ENCODE measurements at places on chromosomes 11 and 22.

DNA sequence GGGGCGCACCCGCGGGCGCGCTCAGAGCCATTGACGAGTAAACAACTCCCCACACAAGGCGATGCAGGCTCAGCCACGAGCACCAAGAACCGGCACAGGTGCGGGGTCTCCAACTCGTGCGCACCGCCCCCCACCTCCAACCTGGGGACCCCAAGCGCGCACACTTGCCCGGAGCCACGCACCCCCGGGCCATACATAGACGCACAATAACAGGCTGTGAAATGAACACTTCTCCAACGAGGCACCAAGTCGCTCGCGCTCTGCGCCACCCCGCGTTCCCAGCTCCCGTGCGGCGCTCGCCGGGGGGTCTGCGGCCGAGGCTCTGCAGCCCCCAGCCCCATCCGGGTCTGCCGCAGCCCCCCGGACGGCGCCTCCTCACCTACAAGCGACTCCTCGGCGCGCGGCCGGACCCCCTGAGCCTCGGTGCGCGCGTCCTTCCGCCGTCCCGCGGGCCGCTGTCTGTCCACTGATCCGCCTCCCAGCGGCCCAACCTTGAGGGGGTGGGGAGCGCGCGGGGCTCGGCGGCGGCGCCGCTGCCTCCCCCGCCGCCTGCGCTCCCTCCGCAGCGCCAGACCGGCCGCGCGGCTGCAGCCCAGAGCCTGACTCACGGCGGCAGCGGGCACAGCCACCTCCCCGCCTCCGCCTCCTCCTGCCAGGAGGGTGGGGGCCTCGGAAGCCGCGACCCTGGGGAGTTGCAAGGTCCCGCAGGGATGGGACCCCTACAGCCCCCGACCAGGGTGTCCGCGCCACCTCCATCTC lies 1.6 kb downstream of the IFITM10 start:
- H3K27me3 ChIP-seq = no peaks in the 10 kb centered on the region
- peak; percentile 78 for DNase-seq
- H3K4me3 ChIP-seq = peak overlapping the region; percentile 85
- H3K4me1 ChIP-seq = peaks cover 60% of the 10 kb centered on the region
- H3K36me3 ChIP-seq = peaks cover 13% of the 10 kb centered on the region

GRCh38 chr11:127919206-127920000 lies 668.0 kb downstream of the ETS1 start:
- no peak for DNase-seq
- no peaks in the 10 kb centered on the region for H3K4me1 ChIP-seq
- no peak overlapping the region for H3K27ac ChIP-seq
- no peaks in the 10 kb centered on the region for H3K36me3 ChIP-seq

DNA sequence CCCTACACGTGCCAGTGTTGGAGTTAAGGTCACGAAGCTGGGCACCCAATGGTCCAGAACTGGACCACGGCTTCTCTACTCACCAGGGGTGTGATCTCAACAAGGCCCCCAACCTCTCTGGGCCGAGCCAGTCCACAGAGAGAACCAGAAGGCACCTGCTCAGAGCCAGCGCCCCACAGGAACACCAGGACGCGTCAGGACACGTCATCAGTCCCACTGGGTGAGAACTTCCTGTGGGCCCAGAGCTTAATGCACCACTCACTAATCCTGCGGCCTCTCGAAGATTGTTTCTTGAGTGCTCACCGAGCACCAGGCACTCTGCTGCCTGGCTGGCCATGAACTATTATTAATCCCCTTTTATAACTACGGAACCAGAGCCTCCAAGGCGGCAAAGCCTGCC lies 10.1 kb downstream of the PHF21B start:
- H3K4me1 ChIP-seq = no peaks in the 10 kb centered on the region
- H3K27ac ChIP-seq = no peak overlapping the region
- no peaks in the 10 kb centered on the region for H3K27me3 ChIP-seq
- no peak overlapping the region for H3K4me3 ChIP-seq
- DNase-seq = no peak

DNA sequence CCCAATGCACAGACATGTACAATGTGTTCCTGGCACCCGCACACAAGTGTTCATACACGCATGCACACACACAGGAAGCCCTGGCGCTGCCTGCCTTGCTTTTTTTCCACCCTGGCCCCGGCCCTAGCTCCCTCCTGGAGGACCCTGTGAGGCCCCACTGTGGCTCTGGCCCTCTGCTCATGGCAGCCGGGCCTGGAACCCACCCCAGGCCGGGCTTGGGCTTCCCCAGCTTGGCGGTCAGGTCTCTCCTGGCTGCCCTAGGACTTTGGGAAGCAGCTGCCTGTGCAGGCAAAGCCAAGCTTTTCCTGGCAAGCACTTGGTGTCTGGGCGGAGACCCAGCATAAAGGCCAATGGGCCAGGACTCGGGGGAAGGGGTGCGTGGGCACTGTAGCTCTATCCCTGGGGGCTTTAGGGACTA lies 30.5 kb downstream of the CD82 start:
- peak overlapping the region; percentile 81 for H3K27ac ChIP-seq
- peaks cover 86% of the 10 kb centered on the region for H3K4me1 ChIP-seq
- H3K36me3 ChIP-seq = no peaks in the 10 kb centered on the region
- H3K4me3 ChIP-seq = peak overlapping the region; percentile 4

DNA sequence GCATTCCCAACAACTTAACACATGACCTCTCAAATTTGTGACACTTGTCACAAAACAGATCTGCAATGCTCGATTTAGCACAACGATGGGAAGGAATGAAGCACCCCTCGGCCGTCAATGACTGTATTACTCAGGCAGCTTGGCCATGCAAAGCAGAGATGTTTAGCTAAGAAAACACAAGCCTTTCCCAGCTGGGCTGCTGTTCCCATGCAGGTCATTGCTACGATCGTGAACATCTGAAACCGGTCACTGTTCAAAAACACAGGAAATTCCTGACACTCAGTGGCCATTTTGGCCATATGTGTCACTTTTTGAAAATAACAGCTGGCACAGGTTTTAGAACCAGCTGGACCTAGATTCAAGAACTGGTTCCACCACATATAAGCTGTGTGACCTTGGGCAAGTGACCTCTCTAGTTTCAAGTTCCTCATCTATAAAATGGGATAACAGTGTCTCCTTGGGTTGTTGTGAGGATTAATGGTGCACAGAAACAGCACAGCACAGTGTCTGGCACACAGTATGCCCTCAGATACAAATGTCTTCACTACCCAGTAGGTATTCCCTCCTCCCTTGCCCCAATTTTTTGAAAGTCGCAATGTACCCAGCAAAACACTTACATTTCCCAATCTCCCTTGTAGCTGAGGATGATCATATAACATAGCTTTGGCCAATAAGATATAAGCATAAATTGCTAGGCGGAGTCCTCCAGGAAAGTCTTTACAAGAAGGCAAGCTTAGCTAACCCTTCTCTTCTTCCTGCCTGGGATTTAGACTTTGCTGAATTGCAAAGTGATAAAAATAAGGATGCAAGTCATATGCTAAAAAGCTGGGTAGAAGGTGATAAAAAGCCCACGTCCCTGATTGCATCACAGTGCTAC lies 93.1 kb downstream of the C11orf58 start:
- H3K36me3 ChIP-seq = no peaks in the 10 kb centered on the region
- H3K27me3 ChIP-seq = no peaks in the 10 kb centered on the region
- no peaks in the 10 kb centered on the region for H3K4me1 ChIP-seq
- H3K4me3 ChIP-seq = no peak overlapping the region
- H3K27ac ChIP-seq = no peak overlapping the region
- no peak for DNase-seq

GRCh38 chr11:12606597-12606996 lies 67.6 kb upstream of the TEAD1 start:
- no peaks in the 10 kb centered on the region for H3K4me1 ChIP-seq
- H3K27ac ChIP-seq = no peak overlapping the region
- H3K36me3 ChIP-seq = no peaks in the 10 kb centered on the region
- H3K4me3 ChIP-seq = no peak overlapping the region

GRCh38 chr11:15907806-15908205 lies 448.5 kb downstream of the SOX6 start:
- no peaks in the 10 kb centered on the region for H3K36me3 ChIP-seq
- no peak for DNase-seq
- H3K27ac ChIP-seq = no peak overlapping the region
- H3K27me3 ChIP-seq = no peaks in the 10 kb centered on the region

DNA sequence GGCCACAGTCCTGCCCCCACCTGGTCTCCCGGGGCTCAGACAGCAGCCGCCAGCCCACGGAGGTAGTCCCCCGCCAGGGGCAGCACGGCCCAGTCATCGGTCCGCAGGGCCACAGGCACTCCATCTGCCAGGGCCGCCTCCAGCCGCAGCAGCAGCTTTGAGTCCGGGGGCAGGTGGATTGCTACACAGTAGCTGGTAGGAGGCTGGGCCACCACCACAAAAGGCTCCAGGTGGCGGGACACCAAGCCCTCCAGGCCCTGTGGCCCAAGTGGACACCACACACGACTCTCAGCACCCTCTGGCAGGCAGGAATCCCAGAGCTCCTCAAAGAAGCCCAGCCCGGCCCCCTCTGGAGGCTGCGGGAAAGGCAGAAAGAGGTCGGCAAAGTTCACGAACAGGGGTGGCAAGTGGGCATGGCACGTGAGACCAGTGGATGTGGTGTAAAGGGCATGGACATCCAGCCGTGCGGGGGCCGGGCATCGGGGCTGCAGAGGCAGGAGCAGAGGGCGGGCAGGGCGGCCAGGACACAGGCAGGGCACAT lies 2.9 kb downstream of the AP5B1 start:
- H3K27ac ChIP-seq = no peak overlapping the region
- H3K4me3 ChIP-seq = no peak overlapping the region

GRCh38 chr11:10181811-10182210 lies 112.2 kb downstream of the SBF2 start:
- H3K27ac ChIP-seq = no peak overlapping the region
- no peaks in the 10 kb centered on the region for H3K36me3 ChIP-seq
- no peaks in the 10 kb centered on the region for H3K4me1 ChIP-seq
- no peaks in the 10 kb centered on the region for H3K27me3 ChIP-seq
- no peak for DNase-seq
- H3K4me3 ChIP-seq = no peak overlapping the region

- DNase-seq = no peak
- H3K36me3 ChIP-seq = no peaks in the 10 kb centered on the region
- no peaks in the 10 kb centered on the region for H3K4me1 ChIP-seq
- no peak overlapping the region for H3K4me3 ChIP-seq
Observed at GRCh38 chr22:34866495-34867131, 199.3 kb upstream of the ISX start.

GRCh38 chr22:26359156-26359555 lies 69.9 kb upstream of the ASPHD2 start:
- H3K4me1 ChIP-seq = no peaks in the 10 kb centered on the region
- H3K36me3 ChIP-seq = no peaks in the 10 kb centered on the region
- DNase-seq = no peak
- no peak overlapping the region for H3K4me3 ChIP-seq
- H3K27me3 ChIP-seq = no peaks in the 10 kb centered on the region

DNA sequence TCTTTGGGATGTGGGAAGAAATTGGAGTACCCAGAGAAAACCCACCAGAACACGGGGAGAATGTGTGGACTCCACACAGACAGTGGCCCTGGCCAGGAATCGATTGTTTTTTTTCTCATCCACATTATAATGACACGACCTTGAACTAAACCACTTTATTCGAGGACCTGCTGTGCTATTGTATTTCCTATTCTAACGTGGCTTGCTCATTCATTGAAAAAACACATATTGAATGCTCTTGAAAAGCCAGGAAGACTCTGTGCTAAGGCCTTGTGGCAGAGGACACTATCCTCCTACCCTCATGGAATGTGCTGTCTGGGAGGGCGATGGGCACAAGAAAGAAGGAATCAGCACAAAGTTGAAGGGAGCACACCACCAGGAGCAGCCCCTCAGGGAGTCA lies 9.1 kb upstream of the SREBF2 start:
- no peak overlapping the region for H3K27ac ChIP-seq
- peaks cover 20% of the 10 kb centered on the region for H3K4me1 ChIP-seq
- no peak overlapping the region for H3K4me3 ChIP-seq
- no peak for DNase-seq

GRCh38 chr22:27154717-27155116 lies 497.3 kb downstream of the MIAT start:
- no peak for DNase-seq
- no peak overlapping the region for H3K27ac ChIP-seq
- H3K36me3 ChIP-seq = no peaks in the 10 kb centered on the region
- H3K27me3 ChIP-seq = no peaks in the 10 kb centered on the region
- H3K4me3 ChIP-seq = no peak overlapping the region

DNA sequence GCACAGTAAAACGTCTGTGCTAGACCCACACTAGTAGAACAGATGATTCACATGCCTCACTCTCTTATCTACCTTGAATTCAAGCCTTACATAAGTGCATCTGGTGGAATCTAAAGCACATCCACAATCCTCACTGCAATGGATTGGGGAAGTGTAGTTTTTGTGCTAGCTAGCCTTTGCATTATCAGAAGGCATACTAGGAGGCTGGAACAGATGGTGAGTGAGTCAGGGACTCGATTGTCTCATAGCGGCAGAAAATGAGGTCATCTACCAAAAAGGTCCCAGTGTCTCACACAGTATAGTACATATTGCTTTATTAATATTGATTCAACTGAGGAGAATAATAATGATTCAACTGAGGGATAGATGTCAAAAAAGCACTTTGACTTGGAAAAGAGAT lies 9.3 kb downstream of the MSANTD4 start:
- no peak overlapping the region for H3K4me3 ChIP-seq
- H3K27ac ChIP-seq = no peak overlapping the region
- H3K27me3 ChIP-seq = no peaks in the 10 kb centered on the region
- no peak for DNase-seq
- H3K4me1 ChIP-seq = no peaks in the 10 kb centered on the region

DNA sequence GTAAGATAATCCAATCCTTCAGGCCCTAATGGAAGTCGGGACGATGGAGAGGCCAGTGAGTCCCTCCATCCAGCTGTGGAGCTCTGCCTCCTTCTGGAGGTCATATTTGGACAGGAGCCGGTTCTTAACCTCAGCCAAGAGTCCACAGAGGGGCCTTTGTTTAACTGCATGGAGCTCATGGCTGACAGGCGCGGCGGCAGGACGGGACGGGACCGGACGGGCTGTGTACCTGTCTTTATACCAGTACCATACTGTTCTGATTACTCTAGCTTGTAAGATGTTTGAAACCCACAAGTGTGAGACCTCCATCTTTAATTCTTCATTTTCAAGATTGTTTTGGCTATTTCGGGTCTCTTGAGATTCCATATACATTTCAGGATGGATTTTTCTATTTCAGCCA lies 20.2 kb upstream of the SPATA19 start:
- no peak for DNase-seq
- no peaks in the 10 kb centered on the region for H3K27me3 ChIP-seq
- no peaks in the 10 kb centered on the region for H3K4me1 ChIP-seq
- no peak overlapping the region for H3K4me3 ChIP-seq

GRCh38 chr11:122344215-122344614 lies 228.2 kb upstream of the BLID start:
- no peak for DNase-seq
- no peak overlapping the region for H3K4me3 ChIP-seq
- no peaks in the 10 kb centered on the region for H3K36me3 ChIP-seq
- no peak overlapping the region for H3K27ac ChIP-seq

DNA sequence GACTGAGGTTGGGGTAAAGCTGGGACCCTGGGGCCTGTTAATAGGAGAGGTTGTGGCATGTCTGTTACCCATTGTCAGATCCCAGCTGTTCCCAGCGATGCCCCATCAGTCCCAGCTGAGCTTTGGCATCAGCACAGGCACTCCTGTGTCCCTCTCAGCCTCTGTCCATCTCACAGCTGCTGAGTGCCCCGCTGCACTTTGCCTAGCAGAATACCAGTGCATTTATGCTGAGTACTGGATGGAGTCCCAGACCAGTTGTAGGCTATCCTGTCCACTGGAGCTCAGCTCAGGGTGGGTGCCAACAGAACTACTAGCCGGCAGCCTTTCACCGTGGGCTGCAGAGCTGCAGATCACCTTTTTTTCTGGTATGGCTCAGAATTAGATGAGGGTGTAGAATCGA lies 9.9 kb downstream of the FXYD6 start:
- H3K27me3 ChIP-seq = no peaks in the 10 kb centered on the region
- H3K36me3 ChIP-seq = no peaks in the 10 kb centered on the region
- no peak overlapping the region for H3K4me3 ChIP-seq
- DNase-seq = no peak
- H3K27ac ChIP-seq = no peak overlapping the region

Data from tibial artery (tissue), 4 donors.